ENCODE measurements at places on chromosomes 13 and 19. TPM values are rescaled to one million over a fixed set of nuclear protein-coding genes. Genes with fewer than 3 reads are reported as not detected.

Gene AMER2
- total RNA-seq, result not detected

Gene CDK8
- 10.6 TPM for total RNA-seq

- no peak for DNase-seq
These were observed 125.5 kb upstream of the MCF2L start for GRCh38 chr13:112843392-112844111.

- no peak for DNase-seq
These were observed 365.4 kb downstream of the NDFIP2 start for GRCh38 chr13:79846386-79846785.

- no peak for DNase-seq
These were observed 3.8 kb upstream of the ZNF233 start for GRCh38 chr19:44255705-44256411.
